ENCODE measurements at places on chromosomes 11 and 22. TPM values are rescaled to one million over a fixed set of nuclear protein-coding genes. Genes with fewer than 3 reads are reported as not detected.

GRCh38 chr11:64878494-64879243 is at the start of gene EHD1:
Gene EHD1, minus strand, starts transcription at chr11:64878621. Its CDS starts 157 bp downstream, at chr11:64878464.
- H3K4me3 ChIP-seq: peak within 1 kb of the TSS; percentile 98
- H3K36me3 ChIP-seq: no peaks in the 10 kb centered on the region
- no peaks in the 10 kb centered on the region for H3K27me3 ChIP-seq
- H3K27ac ChIP-seq: peak within 1 kb of the TSS; percentile 93
- DNase-seq: peak; percentile 98

DNA sequence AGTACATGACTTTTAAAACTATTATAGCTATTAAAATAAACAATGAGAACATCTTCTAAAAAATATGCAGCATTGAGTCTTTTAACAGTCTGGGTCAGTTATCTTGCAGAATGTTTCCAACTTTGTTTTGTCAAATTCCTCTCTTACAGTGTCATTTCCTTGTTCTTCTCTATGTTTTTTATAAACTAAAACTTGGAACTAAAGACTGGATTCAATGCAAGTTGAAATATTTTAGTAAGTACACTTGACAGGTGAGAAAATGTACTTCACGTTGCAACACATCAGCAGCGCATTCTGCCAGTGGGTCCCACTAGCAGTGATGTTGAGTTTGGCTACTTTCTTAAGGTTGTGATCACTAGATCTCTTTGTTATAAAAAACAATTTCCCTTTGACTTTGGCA is 1407.6 kb upstream of the RAG2 start:
- no peaks in the 10 kb centered on the region for H3K36me3 ChIP-seq
- no peaks in the 10 kb centered on the region for H3K27me3 ChIP-seq
- no peak overlapping the region for H3K27ac ChIP-seq
- no peaks in the 10 kb centered on the region for H3K4me1 ChIP-seq
- no peak overlapping the region for H3K4me3 ChIP-seq
- DNase-seq: no peak

- H3K27me3 ChIP-seq: no peaks in the 10 kb centered on the region
- DNase-seq: no peak
- H3K4me3 ChIP-seq: no peak overlapping the region
- H3K4me1 ChIP-seq: no peaks in the 10 kb centered on the region
Observed at GRCh38 chr11:33953289-33953688, 61.4 kb upstream of the LMO2 start.

DNA sequence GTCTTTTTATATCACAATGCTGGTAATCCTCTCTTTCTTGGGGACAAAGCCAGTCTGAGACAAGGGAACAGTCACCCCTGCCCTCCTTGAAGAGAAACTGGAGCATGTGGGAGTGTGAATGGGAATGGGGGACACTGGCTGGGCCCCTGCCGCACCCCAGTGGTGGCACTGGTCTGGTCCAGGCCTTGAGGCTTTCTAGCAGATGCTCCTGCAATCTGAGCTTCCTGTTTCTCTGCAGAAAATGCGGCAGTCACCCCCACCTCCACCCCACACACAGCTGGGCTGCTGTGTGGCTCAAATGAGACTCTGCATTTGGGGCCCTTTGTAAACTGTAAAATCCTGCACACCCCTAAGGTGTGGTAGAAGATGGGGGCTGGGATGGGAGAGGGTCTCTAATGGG is 6.6 kb upstream of the MARK2 start:
- DNase-seq: no peak
- H3K27ac ChIP-seq: no peak overlapping the region
- H3K4me3 ChIP-seq: no peak overlapping the region
- H3K4me1 ChIP-seq: no peaks in the 10 kb centered on the region

DNA sequence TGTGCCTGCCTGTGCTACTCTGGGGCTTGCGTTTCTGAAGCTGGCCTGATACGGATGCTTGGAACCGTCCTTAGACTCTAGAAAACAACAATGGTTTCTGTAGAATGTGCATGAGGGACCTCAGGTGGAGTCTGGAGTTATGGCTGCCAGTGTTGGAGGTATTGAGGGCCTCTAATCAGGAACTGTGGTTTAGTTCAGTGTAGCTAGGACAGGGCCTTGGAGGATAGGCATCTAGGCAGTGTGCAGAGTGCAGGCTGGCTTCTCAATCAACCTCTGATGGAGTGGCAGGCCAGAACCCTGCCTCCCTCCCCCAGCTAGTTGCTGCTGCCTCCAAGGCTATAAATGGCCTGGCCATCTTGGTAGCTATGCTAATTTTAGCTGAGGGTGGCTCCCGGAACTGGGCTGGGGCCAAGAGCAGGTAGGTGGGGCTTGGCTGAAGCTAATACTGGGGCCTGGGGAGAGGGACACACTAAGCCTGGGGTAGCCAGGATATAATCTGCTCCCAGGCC is 4.0 kb downstream of the STIM1 start:
- H3K27me3 ChIP-seq: no peaks in the 10 kb centered on the region
- peaks cover 4% of the 10 kb centered on the region for H3K36me3 ChIP-seq
- H3K27ac ChIP-seq: no peak overlapping the region
- DNase-seq: peak; percentile 33
- H3K4me1 ChIP-seq: peaks cover 39% of the 10 kb centered on the region

DNA sequence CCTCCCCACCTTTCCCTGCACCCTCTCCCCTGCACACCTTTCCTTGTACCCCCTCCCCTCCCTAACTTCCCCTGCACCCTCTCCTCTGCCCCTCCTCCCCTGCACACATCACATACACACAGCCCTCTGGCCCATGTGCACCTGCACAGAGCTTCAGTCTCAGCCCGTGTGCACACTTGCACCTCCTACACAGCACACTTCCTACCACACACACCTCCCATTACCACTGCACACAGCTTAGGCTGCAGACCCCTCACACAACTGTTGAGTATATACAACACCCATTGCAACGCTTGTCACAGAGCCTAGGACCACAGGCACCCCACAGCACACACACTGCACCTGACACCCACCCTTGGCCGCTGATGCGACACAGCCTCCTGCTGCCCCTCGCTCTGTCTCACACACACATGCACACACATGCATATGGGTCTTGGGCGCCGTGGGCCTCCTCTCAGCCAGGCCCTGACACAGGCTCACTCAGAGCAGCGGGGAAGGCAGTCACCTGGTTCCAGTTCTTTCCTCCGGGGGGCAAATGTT is 411 bp downstream of the SIGIRR start:
- peak overlapping the region; percentile 31 for H3K4me3 ChIP-seq
- no peaks in the 10 kb centered on the region for H3K27me3 ChIP-seq
- H3K27ac ChIP-seq: no peak overlapping the region
- DNase-seq: no peak
- peaks cover 30% of the 10 kb centered on the region for H3K4me1 ChIP-seq
- peaks cover 40% of the 10 kb centered on the region for H3K36me3 ChIP-seq

- no peaks in the 10 kb centered on the region for H3K36me3 ChIP-seq
- no peaks in the 10 kb centered on the region for H3K4me1 ChIP-seq
- no peaks in the 10 kb centered on the region for H3K27me3 ChIP-seq
- H3K27ac ChIP-seq: no peak overlapping the region
Observed at GRCh38 chr11:80559942-80560341, 1119.1 kb upstream of the TENM4 start.

GRCh38 chr22:27157666-27158370 is 500.4 kb downstream of the MIAT start:
- H3K27ac ChIP-seq: no peak overlapping the region
- H3K36me3 ChIP-seq: no peaks in the 10 kb centered on the region
- DNase-seq: no peak

- H3K36me3 ChIP-seq: no peaks in the 10 kb centered on the region
- no peaks in the 10 kb centered on the region for H3K4me1 ChIP-seq
- DNase-seq: no peak
- peaks cover 8% of the 10 kb centered on the region for H3K27me3 ChIP-seq
Observed at GRCh38 chr11:128924510-128925249, 18.0 kb downstream of the TP53AIP1 start.

- H3K36me3 ChIP-seq: no peaks in the 10 kb centered on the region
- no peaks in the 10 kb centered on the region for H3K27me3 ChIP-seq
- no peak overlapping the region for H3K4me3 ChIP-seq
- peak overlapping the region; percentile 2 for H3K27ac ChIP-seq
Observed at GRCh38 chr22:31148488-31148887, 8.2 kb upstream of the PLA2G3 start.

DNA sequence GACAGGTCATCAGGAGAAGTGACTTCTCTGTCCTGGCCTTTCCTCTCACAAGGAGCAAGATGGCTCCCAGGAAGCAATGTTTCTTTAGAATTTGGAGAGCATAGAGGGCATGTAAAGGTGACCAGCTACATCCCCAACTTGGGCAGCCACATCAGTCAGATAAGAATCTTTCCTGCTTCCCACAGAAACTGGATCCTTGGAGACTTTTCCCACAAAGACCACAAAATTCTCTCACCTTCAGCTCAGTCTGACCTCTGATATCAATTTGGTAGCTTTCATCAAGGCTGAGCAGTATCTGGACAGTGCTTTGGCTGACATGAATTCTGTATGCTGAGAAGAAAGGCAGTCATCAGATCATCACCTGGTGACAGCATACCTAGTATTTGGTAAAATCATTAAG is 23.3 kb upstream of the LRRC32 start:
- H3K36me3 ChIP-seq: no peaks in the 10 kb centered on the region
- no peaks in the 10 kb centered on the region for H3K27me3 ChIP-seq
- no peak for DNase-seq
- no peak overlapping the region for H3K27ac ChIP-seq
- no peaks in the 10 kb centered on the region for H3K4me1 ChIP-seq
- H3K4me3 ChIP-seq: no peak overlapping the region

GRCh38 chr11:86606836-86607481 is 65.5 kb downstream of the ME3 start:
- no peaks in the 10 kb centered on the region for H3K4me1 ChIP-seq
- no peaks in the 10 kb centered on the region for H3K36me3 ChIP-seq
- H3K27me3 ChIP-seq: no peaks in the 10 kb centered on the region
- H3K4me3 ChIP-seq: no peak overlapping the region

DNA sequence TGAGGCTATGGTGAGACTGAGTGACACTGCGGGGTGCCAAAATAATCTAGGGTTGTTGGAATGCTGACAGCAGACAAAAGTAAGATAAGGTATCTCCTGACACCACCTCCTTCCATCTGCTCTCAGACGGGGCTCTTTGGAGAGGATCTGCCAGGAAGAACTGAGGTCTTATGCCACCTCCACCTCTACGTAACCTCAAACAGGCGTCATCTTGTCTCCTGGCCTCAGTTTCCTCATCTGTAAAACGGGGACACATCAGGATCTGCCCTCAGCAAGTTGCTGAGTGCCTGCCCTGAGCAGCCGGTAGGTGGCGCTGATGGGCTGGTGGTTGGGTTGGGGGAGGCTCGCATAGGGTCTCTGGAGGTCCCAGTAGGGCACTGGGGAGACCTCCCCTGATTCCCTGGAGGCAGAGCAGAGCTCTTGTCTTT is 1.7 kb upstream of the MYEOV start:
- no peaks in the 10 kb centered on the region for H3K27me3 ChIP-seq
- H3K4me3 ChIP-seq: no peak overlapping the region

- no peaks in the 10 kb centered on the region for H3K36me3 ChIP-seq
- no peaks in the 10 kb centered on the region for H3K27me3 ChIP-seq
- no peak for DNase-seq
- no peaks in the 10 kb centered on the region for H3K4me1 ChIP-seq
- H3K4me3 ChIP-seq: no peak overlapping the region
Observed at GRCh38 chr11:115180272-115180671, 323.9 kb downstream of the CADM1 start.

GRCh38 chr22:32802237-32802765 is 796 bp downstream of the TIMP3 start:
- DNase-seq: no peak
- H3K4me3 ChIP-seq: peak overlapping the region; percentile 76
- no peak overlapping the region for H3K27ac ChIP-seq

The HOATZ gene
- polyA plus RNA-seq: not detected

The KCNJ5 gene
- polyA plus RNA-seq: 0.76 TPM

The BIK gene
- 1.7 TPM for polyA plus RNA-seq

The ART1 gene
- not detected for polyA plus RNA-seq

The OR6Q1 gene
- polyA plus RNA-seq: not detected

The OR4A16 gene
- polyA plus RNA-seq: not detected

The FAM111B gene
- polyA plus RNA-seq: 5.9 TPM

The XRRA1 gene
- 7.9 TPM for polyA plus RNA-seq

The KCNA4 gene
- polyA plus RNA-seq: not detected

The RGL4 gene
- polyA plus RNA-seq: 0.67 TPM

Measured in small intestine (tissue), 16 donors.